Stimulated activated CD4-positive, alpha-beta T cell treated with anti-CD3 and anti-CD28 coated beads, Interleukin-4, amount 100 ng/mL, for 24 hours (primary cell): ENCODE measurements at places on chromosomes 2 and 18.

GRCh38 chr2:196957442-196957841 lies 30.9 kb upstream of the PGAP1 start:
- no peak for DNase-seq

DNA sequence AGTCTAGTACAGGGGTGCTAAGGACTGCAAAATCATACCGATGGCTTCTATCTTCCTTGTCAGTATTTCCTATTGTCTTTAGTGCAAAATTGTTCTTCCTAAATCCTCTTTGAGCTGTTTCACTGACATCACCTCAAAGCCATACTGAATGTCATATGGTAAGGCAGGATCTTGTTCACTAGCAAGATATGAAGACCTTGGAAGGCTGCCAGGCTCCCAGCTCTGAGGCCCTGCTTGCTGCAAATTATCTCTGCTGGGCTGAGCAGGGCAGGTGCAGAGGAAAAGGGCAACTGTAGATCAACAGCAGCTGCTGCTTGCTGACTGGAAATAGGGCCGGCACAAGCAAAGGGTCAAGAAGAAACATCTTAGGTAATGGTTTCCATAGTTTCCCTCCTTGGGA lies 58.2 kb downstream of the PMAIP1 start:
- no peak for DNase-seq

- DNase-seq = no peak
These were observed 250.6 kb downstream of the SMAD2 start for GRCh38 chr18:47679864-47680263.

DNA sequence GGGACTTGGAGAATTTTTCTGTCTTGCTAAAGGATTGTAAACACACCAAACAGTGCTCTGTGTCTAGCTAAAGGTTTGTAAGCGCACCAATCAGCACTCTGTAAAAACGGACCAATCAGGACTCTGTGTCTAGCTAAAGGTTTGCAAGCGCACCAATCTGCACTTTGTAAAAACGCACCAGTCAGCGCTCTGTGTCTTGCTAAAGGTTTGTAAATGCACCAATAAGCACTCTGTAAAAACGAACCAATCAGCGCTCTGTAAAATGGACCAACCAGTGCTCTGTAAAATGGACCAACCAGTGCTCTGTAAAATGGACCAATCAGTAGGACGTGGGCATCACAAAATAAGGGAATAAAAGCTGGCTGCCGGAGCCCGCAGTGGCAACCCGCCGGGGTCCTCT lies 16.5 kb downstream of the ABI2 start:
- DNase-seq = no peak

DNA sequence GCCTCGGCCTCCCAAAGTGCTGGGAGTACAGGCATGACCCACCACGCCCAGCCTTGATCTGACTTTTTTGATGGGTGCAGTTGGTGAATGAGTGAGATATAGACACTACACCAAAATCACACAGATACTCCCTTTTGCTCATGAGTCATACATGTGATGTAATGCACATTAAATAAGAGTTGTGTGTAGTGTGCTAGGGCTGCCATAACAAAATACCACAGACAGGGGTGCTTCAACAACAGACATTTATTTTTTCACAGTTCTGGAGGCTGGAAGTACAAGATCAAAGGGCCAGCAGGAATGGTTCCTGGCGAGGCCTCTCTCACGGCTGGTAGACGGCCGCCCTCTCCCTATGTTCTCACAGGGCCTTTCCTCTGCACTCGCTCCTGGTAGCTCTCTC lies 46.6 kb downstream of the GBX2 start:
- no peak for DNase-seq
